Activated T-helper 1 cell treated with anti-CD3 and anti-CD28 coated beads, Interleukin-12 subunit alpha, Interleukin-12 subunit beta, Interleukin-2, Interleukin-4 antibody, amounts not matched to agents 30 ng/mL and 10 ng/mL and 1 ng/mL, durations not matched to agents 14 hours and 24 hours and 36 hours (primary cell): ENCODE measurements at places on chromosomes 12 and 14. TPM values are rescaled to one million over a fixed set of nuclear protein-coding genes. Genes with fewer than 3 reads are reported as not detected.

ERBB3 gene
- 0.51 and 0.65 TPM in 2 replicates for total RNA-seq

BMAL2 gene
- 57.2 and 58.0 TPM in 2 replicates for total RNA-seq

ERO1A gene
- total RNA-seq, result 144 and 158 TPM in 2 replicates

MAGOHB gene
- 79.4 and 85.1 TPM in 2 replicates for total RNA-seq

ZNF268 gene
- 16.7 and 21.5 TPM in 2 replicates for total RNA-seq

CLEC6A gene
- not detected in 2 replicates for total RNA-seq
